SK-N-DZ (cell line): ENCODE measurements at places on chromosomes 1 and 21.

DNA sequence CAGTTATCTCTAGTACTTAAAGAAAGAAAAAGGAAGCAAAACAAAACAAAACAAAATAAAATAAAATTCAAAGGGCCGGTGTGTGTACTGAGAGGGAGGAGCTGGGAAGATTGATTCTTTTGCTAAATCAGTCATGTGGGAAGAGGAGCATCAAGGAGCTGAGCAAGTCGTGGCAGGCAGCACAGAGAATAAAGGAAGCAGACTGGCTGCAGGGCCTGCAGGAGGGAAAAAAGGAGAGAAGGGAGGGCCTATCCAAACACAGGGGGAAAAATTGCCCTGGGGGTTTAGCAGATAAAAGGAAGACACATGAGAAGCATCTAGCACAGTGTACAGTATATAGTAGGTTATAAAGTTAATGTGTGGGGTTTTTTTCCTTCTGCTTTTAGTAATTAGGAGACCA is 27.6 kb downstream of the AGO4 start:
- DNase-seq = no peak

GRCh38 chr1:204836856-204837255 is 33.8 kb upstream of the NFASC start:
- DNase-seq = no peak

GRCh38 chr1:247088967-247089366 is 10.4 kb upstream of the ZNF670 start:
- DNase-seq = no peak

- no peak for DNase-seq
These were observed 84.6 kb upstream of the CASZ1 start for GRCh38 chr1:10881046-10881445.

GRCh38 chr1:201503397-201504176 is 3.3 kb downstream of the CSRP1 start:
- no peak for DNase-seq

- DNase-seq = no peak
These were observed 33.4 kb downstream of the KIAA1614 start for GRCh38 chr1:180946056-180946455.

- DNase-seq = peak; percentile 13
These were observed 779 bp downstream of the BEND5 start for GRCh38 chr1:48775831-48776392.

DNA sequence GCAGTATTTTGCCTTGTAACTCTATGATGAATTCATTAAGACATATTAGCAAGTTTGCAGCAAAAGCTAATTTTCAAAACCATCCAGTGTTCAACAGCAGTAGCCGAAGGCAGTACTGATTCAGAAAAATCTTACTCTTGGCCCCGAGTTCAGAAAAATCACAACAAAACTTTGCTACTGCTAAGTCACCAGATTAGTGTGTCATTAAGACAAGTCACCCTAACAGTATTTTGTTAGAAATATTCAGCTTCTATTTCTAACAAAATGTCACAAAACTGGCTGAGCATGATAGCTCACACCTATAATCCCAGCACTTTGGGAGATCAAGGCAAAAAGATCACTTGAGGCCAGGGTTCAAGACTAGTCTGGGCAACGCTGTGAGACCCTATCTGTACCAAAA is 8.2 kb downstream of the GTF2B start:
- no peak for DNase-seq

DNA sequence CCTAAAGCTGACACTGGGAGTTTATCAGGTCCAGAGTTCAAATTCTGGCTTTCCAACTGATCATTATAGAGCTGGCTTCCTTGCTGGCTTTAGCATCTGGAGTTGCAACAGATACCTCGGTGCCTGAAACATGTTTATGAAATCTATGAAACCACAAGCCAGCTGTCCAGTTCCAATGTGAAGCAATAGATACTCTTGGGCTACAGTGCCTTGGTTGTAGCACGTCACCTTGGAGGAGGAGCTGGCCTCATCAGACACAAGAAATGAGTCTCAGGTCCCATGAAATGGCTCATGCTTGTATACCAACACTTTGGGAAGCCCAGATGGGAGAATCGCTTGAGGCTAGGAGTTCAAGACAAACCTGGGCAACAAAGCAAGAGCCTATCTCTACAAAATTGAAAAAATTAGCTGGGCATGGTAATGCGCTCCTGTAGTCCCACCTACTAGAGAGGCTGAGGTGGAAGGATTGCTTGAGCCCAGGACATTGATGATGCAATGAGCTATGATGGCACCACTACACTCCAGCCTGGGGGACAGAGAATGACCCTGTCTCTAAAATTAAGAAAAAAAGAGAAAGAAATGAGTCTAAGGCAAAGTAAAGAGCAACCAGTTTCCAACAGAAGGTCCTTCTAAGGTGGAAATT is 132.5 kb upstream of the ZNF648 start:
- DNase-seq = no peak

GRCh38 chr1:5880630-5881405 is 111.4 kb downstream of the NPHP4 start:
- DNase-seq = no peak

DNA sequence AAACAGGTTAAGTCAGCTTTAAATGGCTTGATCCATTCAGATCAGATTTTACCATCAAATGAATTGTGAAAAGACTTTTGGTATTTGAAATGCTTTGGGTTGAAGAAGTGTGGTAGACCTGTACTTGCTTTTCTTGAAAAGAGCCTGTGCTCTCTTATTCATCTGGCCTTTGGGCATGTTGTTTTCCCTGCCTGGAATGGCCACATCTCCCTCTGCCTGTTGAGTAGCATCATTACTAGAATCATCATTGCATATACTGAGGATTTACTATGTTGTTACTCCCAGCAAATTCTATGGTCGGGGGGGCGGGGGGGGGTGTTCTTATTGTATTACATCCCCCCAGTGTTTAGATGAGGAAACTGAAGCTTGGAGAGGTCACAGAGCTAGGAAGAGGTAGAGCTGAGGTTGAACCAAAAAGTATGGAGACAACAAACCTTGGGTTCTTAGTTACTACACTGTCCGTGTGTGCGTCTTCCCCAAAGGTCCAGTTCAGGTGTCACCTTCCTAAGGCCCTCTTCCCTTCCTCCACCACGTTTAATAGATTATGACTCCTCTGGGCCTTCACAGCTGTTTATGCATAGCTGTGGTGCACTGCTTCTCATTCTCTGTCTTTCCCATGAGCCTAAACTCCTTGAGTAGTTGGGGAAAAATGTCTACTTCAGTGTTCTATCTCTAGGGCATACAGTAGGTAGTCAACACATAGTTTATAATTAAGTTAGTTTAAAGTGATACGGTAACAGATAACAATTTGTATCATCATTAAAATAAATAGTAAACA is 246.4 kb upstream of the HOOK1 start:
- no peak for DNase-seq

DNA sequence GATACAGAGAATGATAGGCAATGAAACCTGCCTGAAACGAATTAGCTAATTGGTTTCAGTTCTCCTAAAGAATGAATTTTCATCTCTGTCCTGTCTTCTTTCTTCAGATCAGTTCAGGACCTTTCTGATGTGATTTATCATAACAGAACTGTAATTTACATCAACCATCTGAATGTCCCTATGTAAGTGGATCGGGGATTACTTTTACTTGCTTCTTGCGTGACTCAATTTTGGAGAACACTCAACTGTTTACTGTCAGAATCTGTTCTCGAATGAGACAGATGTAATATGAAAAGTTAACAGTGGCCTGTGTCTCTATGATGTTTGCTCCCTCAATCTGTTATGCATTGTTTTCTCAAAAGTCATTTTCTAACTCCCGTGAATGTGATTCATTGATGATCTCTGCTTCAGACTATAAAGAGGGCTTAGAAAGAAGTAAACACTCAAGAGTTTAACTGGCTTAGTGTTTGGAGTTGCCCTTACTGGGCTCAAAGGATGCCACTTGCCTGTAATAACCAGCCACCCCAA is 111.0 kb downstream of the GABPA start:
- DNase-seq = no peak

DNA sequence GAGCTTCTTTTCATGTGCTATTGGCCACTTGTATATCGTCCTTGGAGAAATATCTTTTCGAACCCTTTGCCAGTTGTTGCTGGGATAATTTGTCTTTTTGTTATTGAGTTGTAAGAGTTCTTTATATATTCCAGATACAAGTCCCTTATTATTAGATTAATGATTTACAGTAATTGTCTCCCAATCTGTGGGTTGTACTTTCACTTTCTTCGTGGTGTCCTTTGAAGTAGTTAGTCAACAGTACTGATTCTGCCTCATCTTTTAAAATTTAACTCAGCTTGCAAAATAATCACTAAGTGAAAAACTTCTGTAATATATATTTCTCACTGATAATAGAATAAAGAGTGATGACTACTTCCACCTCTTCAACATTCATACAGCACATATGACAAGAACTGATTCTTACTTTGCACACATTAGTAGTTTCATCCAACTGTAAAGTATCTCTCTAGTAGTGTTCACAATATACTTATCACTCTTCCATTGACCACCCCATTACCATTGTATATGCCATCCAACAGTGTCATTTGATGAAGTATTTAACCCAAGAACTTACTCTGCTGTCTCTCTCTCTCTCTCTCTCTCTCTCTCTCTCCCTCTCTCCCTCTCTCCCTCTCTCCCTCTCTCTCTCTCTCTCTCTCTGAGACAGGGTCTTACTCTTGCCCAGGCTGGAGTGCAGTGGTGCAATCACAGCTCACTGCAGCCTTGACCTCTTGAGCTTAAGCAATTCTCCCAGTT is 104.2 kb upstream of the DMRTA2 start:
- no peak for DNase-seq

GRCh38 chr1:100499194-100499811 is 38.6 kb upstream of the GPR88 start:
- no peak for DNase-seq

DNA sequence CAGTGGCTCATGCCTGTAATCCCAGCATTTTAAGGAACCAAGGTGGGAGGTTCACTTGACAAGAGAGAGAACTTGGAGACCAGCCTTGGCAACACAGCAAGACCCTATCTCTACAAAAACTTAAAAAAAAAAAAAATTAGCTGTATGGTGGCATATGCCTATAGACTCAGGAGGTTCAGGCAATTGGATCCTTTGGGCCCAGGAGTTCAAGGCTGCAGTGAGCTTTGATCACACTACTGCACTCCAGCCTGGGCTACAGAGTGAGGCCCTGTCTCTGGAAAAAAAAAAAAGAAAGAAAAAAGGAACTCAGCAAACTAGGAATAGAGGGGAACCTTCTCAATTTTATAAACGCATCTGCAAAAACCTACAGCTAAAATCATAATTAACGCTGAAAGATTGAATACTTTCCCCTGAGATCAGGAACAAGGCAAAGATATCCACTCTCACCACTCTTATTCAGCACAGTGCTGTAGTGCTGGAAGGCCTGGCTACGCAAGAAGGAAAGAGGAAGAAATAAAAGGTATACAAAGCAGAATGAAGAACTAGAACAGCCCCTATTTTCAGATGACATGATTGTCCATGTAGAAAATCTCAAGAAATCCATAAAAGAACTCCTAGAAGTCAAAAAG is 21.6 kb downstream of the HSF2BP start:
- no peak for DNase-seq

DNA sequence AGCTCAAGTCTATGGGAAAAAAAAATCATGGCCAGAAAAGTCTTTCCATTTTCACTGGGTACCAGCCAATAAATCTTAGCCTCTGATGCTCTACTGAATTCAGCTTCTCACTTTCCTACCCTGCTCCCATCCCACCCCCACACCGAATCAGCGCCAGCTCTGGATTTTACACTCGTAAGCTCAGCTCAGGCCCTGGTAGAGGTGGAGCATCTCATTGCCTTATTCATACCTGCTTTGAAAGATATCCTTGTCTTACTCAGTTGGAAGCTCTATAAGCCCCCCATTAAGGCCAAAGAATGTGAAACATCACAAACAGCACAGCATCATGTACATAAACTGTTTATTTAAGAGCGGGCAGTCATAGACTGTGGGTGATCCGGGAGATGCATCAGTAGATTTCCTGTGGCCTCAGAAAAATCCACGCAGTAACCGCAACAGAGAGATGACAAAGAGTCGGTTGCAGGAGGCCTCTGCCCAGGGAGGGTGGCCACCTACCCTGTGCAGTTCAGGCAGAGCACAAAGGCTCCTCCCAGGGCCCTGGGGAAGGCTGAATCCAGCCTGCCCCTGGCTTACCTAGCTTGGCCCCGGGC is 36.4 kb upstream of the ETS2 start:
- DNase-seq = no peak

DNA sequence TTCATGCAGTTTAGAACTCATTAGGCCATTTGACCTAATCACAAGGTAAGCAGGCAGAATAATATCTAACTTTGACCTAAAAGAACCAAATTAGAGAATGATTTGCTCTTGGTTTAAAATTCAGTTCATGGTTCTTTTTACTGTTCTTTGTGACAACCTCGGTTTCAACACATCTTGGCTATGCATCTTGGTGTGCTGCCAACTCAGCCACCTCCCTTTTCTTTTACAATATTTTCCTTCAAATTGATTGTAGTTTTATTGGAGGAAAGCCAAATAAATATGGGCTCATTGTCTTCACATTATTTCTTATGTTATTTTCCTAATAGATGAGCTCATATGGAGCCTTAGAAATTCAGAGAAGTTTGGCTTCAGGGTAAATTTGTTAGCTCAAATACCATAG is 338.3 kb downstream of the SIPA1L2 start:
- DNase-seq = no peak

GRCh38 chr1:240073097-240073496 is 18.6 kb upstream of the FMN2 start:
- DNase-seq = no peak

GRCh38 chr21:27261676-27262075 is 294.8 kb upstream of the ADAMTS5 start:
- DNase-seq = no peak
